ENCODE measurements at places on chromosomes 7 and 10. TPM values are rescaled to one million over a fixed set of nuclear protein-coding genes. Genes with fewer than 3 reads are reported as not detected.

GRCh38 chr7:30596014-30596641 is 1.4 kb downstream of the GARS1 start:
- no peak for DNase-seq

- DNase-seq: no peak
These were observed 15.9 kb downstream of the ZNF3 start for GRCh38 chr7:100065452-100066186.

The DENND2A gene
- total RNA-seq: not detected

DNA sequence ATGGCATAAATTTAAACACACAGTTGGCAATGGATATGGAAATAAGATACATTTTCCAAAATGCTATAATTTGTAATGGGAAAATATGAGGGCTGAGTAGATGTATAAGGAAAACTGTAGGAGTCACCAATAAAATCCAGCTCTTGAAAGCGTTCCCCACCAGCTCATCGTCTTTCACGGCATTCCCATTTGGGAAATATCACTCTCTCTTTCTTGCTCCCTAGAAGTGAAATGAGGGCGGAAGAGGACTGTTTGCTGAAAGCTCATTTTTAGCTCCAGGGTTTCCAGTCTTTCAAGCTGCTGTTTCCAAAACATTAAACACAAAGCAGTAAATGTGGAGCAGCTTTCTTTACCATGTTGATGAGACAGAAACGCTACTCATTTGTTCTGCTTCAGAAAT is 104.6 kb upstream of the SFMBT2 start:
- no peak for DNase-seq

GRCh38 chr7:33039257-33039902 is 23.2 kb downstream of the NT5C3A start:
- no peak for DNase-seq

GRCh38 chr7:2820508-2820934 is 23.6 kb downstream of the GNA12 start:
- DNase-seq: no peak

DNA sequence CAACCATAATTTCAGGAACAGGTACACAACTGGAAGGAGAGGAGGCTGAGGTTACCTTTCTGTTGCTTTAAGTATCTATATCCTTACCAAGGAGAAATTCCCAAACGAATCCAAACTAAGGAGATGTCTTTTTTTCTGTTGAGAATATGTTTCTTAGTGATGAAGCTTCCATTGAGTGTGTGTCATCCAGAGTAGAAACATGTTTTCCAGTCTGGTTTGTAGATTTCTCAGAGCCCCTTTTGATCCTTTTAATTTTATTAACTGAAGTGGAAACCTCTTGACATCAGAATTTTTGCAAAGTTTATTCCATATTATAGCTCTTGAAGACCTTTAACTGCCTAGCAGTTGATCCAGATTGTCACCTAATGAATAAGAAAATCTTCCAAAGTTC is 207.1 kb upstream of the FERD3L start:
- no peak for DNase-seq

The SEMA3D gene
- 0.11 TPM for total RNA-seq

DNA sequence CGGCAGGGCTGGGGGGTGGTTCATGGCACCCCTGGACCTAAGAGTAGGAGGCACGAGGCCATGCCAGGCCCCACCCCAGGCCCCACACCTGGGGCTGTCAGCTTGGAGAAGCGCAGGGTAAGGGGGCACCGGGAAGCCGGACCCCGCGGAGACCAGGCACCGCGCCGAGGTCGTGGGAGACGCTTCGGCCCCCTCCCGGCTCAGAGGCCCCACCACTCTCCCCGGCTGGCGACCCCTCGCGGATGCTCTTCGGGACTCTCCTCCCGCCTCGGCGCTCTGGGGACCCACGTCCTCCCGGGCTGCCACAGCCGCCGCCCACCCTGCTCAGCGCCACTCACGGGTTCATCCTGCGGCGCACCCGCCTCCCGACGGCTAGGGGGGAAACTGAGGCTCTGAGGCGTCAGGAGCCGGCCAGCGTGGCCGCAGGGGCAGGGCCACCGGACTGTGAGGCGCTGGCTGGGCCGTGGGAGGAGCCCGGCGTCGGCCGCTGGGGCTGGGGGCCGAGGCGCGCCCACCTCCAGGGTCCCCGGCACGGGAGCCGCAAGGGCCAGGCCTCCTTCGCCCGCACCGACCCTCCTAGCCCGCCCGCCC is 25.9 kb downstream of the PDGFA start:
- no peak for DNase-seq

- DNase-seq: no peak
These were observed 504.1 kb downstream of the SDK1 start for GRCh38 chr7:3805151-3805550.

DNA sequence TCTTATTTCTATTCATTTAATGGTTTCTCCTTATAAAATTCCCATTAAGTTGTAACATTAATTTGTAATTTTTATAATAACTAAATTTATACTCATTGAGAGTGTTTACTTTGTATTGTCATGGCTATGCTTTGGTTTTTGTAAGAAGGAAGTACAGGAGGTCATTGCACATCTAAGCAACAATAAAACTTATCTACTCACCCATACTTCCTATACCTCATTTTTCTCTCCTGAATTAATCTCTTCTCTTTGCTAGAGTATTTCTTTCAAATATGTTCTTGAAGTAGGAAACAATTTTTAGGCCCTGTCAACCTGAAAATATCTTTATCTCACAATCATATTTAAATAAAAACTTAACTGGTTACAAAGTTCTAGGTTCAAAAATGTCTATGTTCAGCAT is 95.4 kb upstream of the WDR11 start:
- DNase-seq: no peak

The MLLT10 gene
- 47.4 TPM for total RNA-seq

DNA sequence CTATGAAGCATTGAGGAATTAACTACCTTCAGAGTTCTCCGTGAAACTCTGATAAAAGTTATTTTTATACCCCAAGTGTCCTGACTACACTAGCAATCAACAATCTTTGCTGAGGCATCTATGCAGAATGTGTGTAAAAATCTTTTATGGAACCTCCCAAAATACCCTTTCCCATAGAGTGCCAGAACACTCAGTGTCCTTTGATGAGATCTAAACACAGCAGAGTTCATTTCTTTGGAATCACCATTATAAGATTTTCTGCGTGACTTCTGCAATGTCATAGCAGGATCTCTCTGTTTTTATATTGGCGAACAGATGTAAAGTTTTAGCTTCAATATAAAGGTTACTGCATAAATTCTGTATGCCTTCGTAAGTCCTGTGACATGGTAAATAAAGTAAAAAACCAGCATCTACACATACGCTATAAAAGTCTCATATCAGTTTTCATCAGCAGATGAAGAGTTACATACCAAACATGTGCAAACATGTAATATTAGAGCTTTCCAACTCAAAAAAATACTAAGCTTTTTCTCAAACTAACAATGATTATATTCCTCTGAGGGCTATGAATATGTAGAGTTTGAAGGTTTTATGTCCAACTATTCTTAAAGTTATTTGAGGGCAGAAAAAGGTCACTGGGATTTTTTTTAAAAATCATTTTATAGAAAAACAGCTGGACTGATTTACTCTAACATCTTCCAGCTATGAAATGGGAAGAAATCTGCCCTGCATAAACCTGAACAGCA is 67.2 kb downstream of the SKIDA1 start:
- DNase-seq: no peak

DNA sequence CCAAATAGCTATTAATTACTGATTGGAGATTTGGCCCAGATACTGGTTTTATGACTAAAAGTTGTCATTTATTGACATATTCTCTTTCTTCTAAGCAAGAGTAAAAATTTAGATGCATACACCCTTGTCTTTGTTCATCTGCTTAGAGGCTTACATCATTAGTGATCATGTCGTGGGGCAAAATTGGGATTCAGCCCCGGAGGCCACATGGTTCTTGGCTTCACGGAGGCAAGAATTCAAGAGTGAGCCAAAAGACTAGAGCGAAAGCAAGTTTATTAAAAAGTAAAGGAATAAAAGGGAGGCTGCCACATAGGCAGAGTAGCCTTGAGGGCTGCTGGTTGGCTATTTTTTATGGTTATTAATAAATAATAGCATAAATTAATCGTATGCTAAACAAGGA is 41.1 kb downstream of the MINPP1 start:
- no peak for DNase-seq

The CCL24 gene
- total RNA-seq: not detected

The HOXA3 gene
- not detected for total RNA-seq

GRCh38 chr7:122307228-122307621 is 2.7 kb upstream of the FEZF1 start:
- DNase-seq: no peak

GRCh38 chr10:61869041-61869675 is 32.3 kb upstream of the ARID5B start:
- no peak for DNase-seq

DNA sequence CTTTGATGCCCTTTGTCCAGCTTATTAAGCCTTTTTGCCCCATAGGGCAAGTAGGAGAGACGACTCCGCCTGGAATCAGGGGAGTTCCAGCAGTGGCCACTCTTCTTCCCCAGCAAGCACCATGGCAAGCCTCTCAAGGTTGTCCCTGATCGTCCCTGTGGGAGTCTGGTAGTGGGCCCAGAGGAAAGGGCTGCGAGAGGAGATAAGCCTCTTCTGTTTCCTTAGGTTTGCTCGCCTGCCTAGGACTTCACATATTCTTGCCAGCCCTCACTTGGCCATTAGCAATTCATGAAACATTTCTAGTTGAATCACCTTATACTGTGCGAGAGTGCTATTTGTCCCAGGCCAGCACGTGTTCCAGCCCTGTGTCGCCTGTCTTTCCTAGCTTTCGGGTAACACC is 47.8 kb upstream of the CPN1 start:
- DNase-seq: no peak

DNA sequence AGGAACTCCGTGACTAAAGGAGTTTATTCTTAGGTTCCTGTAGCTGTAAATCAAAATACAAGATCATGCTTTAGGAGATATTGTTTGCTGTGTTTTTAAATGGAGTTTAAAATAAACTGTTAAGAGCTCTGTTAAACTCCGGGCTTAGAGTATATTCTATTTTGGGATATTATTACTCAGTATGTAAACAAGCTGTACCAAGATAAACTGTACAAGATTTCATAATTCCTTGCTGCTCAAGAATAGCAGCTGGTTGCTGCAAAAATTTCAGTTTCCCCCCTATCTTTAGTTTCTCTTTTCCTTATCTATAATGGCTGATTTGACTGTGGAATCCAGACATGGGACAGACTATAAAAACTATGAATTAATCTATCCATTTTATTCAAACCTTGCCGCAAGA is 215.7 kb downstream of the HTR7 start:
- no peak for DNase-seq

The PTPRZ1 gene
- not detected for total RNA-seq
